ENCODE measurements at places on chromosomes 7 and 10.

DNA sequence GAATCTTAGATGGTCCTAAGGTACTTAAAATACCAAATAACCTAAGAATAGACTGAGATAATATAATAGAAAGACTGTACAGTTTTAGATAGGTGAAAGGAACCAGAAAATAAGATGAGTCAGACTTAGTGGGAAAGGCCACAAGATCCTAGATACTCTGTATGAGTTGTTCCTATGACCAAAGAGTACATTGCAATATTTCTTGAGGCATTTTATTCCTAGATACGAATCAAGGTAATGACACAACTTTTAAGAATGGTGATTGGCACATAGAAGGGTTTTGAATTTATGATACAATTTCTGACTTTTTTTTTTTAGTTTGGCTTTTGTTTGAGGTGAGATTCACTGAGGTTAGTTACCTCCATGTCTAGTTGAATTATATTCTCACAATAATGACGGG lies 30.2 kb downstream of the MGAM start:
- no peak for DNase-seq

DNA sequence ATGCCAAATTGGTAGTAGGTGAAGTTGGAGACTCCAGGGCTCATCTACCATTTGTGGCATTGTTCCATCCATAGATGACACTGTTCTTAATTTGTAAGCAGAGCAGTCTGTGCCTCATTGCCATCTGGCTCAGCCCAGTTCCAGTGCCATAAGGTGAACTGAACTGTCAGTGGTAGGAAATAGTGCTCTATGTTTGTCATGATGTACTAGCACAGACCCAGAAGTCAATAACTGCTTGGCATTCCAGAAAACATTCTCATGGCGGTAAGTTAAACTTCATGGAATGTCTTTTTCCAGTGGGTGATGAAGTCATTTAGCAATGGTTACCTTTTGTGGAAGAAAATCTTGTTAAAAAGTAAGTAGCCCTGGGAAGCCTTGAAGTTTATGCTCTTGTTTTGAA lies 302.7 kb downstream of the SUGCT start:
- DNase-seq: no peak

DNA sequence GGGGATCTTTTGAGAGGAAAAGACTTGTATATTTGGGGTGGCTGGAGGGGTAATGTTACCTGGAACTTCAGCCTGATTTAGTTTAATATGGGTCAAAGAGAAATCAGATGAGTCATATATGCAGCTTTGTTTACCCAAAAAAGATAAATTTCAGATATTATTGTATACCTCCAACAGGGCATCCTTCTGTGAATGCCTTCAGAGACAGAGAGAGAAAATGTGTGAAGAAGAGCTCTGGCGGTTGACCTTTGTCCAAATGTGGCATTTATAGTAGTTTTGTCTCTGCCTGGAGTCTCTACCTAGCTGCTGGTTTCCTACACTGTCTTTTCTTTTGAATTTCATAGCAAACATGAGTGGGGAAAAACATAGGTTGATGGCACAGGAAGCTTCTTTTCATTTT lies 21.6 kb downstream of the LRMDA start:
- DNase-seq: no peak

GRCh38 chr7:99170730-99171074 lies 26.8 kb upstream of the SMURF1 start:
- no peak for DNase-seq

DNA sequence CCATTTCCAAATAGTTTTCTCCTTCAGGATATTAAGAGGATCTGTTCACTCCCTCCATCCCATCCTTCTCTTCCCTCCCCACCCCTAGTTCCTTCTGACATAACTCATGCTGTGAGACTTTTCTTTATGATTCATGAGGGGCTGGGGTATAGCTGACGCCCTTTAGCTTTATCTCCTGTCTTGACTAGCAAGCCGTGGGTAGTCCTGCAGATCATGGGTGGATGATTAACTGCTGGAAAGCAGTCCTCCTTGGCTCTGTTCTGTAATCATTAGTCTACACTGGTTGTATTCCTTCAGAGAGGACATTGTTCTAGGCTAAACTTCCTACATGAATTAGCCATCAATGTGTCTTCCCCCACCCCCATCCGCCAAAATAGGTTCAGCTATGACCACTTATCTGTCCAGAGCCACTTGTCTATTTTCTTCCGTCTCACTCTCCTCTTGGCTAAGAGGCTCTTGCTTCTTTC lies 135.4 kb downstream of the LRRC4 start:
- no peak for DNase-seq

DNA sequence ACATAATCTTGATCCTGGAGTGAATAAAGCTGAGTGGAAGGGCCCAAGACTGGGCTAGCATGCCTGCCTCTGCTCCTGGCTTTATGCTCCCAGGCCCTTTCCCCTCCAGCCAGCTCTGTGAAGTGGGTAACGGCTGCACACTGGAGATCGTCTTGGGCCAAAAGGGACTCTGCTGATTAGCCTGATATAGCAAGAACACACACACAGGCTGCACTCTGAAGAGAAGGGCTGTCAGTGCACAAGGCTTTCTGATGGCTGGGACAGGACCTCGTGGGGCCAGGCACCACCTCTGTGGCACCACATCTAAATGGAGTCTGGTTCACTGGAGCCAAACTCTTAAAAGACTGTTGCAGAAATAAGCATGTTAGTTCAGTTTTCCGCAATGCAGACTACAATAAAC lies 161.4 kb downstream of the NEURL1 start:
- no peak for DNase-seq

DNA sequence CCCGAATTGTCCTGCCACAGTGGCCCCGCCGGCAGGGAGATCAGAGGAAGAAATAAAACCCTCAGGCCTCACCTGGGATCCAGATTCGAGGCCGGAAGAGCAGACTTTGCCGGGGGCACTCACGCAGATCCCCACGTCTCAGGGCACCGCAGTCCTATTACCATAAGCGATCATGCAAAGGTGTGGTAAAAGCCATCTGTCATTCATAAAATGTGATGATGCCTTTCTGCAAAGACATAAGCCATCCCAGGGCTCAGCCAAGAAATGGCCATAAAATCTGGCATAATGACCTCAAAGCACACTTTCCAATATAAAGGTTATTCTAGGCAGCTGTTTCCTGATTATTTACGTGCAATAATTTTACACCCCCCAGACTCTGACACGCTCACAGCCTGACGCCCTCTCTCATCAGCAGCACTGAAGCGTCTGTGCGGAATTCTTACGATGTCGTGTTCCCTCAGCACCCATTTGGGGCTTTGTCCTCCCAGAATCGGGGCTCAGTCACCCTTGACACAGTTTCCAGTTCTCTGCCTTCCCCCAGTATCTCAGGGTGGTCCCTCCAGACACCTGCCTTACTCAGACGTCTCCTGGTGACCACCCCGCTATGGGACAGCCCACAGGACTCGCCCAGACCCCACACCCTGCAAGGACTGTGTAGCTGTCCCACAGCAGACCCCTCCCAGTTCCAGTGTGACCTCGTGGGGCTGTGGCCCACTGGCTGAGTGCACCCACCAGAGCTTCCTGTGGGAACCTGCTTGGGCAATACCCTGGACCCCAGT lies 74.3 kb upstream of the FAM20C start:
- no peak for DNase-seq

DNA sequence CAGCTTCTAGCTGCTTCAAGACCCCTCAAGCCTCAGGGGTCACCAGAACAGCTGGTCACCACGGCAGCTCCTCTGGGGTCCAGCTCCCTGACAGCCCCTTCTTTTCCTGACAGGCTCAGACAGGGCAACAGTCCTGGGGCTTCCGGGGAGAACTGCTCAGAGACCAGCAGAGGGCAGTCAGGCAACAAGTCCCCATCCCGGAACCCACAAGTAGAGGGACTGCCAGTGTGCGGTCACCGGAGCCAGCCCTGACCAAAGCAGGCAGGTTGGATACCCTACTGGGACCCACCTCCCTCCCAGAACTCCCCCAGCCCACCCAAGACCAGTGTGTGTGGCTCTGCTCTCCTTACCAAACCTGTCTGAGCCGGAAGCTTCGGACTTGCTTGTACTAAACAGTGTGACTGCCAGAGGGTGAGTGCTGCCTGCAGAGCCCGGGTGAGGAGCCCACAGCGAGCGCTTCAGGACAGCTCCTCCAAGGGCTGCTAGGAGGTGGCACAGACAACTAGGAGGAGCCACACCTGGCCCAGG lies 40.3 kb downstream of the YKT6 start:
- DNase-seq: peak; percentile 57

DNA sequence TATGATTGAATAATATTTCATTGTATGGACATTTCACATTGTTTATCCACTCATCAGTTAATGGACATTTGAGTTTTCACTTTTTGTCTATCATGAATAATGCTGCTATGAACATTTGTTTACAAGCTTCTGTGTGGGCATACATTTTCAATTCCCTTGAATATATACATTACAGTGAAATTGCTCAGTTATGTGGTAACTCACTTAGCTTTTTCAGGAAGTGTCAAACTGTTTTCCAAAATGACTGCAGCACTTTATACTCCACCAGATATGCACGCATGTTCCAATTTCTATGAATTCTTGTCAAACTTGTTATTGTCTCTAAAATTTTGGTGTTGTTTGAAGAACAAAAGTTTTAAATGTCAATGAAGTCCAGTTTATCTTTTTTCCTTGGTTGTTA lies 401.2 kb downstream of the THSD7A start:
- no peak for DNase-seq

DNA sequence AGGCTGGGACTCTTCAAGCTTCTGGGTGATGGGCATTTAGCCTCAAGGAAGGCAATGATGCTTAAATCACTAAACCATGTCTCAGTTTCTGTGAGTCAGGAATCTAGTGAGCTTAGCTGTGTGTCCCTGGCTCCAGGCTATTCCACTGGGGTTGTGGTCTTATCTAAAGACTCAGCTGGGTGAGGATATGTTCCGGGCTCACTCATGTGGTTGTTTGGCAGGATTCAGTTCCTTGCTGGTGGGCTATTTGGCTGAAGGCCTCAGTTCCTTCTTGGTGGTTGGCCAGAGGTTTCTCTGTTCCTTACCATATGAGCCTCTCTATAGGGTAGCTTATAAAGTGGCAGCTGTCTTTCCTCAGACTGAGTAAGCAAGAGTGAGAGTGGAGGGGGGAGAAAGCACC lies 12.0 kb downstream of the EVX1 start:
- DNase-seq: no peak

DNA sequence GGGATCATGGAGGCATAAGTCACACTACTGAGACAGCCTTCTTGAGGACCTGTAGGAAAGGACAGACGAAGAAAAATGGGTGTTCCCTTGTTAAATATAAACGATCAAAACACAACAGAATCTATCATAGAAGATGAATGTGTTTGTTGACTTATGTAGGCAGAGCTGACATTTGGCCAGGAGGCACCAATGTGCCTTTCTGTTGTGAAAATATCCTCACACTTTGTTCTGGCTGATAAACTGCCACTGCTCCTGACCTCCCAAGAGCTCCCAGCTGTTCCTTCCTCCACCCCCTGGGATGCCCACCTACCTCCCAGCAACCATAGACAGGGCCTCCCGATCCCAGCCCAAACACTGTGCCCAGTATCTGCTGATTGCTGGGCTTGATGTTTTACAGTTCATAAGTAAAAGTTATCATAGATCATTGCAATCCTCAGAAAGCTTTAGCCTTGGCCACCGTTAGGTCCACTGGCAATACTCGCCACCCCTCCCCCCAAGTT lies 116.6 kb downstream of the CTTNBP2 start:
- no peak for DNase-seq

DNA sequence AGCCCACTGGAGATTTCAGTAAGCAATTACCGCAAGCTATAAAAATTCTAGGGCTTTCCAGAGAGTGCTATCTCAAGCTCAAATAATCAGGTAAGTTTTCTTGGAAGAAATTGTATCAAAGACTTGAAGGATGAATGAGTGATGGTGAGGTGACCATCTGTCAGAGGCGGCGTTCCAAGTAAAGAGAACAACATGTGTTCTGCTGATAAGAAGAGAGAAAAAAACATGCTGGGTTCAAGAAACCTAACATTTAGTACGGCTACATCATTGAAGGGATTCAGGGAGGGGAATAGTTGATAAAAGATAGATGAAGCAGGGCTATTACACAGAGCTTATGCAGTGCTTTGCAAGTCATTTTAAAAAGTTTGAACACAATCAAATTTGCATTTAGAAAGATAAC lies 100.7 kb downstream of the GNAI1 start:
- DNase-seq: no peak

DNA sequence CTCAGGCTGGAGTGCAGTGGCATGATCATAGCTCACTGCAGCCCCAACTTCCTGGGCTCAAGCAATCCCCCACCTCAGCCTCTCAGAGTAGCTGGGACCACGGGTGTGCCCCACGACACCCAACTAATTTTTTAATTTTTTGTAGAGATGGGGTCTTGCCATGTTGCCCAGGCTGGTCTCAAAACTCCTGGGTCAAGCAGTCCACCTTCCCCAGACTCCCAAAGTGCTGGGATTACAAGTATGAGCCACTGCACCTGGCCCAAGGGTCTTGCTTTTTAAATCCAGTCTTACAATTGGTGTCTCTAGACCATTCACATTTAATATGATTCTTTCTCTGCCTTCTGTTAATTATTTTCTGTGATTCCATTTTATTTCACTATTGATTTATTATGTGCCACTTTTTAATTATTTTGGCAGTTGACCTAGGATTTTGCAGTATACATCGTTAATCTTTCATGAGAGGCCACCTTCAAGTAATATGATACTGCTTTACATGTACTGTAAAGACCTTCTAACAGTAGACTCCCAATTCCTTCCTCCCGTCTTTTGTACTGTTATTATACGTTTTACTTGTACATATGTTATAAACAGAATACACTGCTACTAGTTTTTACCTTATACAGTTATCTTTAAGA lies 18.7 kb downstream of the MMP21 start:
- no peak for DNase-seq

DNA sequence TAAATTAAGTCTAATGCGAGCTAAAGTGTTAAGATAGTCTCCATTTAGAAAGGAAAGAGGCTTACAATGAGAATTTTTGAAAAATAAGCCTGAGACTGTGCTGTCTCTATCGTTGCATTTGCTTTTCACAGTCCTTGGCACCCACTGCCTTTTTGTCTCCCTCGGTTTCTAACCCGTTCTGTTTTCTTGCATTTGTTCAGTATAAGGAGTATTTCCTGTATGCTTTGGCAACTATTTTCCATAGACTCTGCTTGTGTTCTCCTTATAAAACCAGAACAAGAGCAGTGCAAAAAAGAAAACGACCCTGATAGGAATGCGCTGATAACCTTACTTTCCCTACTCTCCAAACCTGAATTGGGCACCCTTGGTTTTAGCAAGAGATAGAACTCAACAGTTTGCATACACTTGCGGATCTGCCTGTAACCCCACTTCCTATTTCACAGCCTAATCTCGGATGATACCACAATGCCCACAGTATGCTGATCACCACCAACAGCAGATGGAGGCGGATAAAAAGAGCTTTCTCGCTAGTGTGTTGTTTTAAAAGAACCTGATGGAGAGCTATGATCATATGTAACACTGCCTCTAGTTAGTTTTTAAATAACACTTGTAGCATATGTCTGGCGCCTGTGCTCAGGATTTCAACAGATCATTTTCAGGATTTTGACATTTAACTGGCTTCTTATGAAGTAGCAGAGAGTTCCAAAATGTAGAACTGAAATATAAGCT lies 1.6 kb upstream of the ARHGAP12 start:
- no peak for DNase-seq
